ENCODE measurements at places on chromosomes 2 and 18.

DNA sequence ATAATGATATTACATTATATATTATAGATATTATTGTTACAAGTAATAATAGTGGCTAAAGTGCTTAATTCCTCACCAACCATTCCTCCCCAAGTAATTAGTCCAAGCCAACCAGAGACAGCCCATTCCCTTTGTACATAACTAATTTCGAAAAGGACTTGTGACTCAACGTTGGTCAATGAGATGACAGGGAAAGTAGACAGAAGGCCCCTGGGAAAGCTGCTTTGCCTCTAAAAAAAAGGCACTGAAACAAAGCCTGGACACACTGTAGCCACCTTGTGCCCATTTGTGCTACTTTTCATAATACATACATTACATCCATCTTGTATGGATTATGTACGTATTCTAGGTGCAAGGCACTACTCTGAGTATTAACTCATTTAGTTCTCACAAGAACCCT lies 28.8 kb downstream of the COLEC12 start:
- DNase-seq, result no peak

- no peak for DNase-seq
Observed at GRCh38 chr2:38633895-38634294, 31.2 kb upstream of the HNRNPLL start.

DNA sequence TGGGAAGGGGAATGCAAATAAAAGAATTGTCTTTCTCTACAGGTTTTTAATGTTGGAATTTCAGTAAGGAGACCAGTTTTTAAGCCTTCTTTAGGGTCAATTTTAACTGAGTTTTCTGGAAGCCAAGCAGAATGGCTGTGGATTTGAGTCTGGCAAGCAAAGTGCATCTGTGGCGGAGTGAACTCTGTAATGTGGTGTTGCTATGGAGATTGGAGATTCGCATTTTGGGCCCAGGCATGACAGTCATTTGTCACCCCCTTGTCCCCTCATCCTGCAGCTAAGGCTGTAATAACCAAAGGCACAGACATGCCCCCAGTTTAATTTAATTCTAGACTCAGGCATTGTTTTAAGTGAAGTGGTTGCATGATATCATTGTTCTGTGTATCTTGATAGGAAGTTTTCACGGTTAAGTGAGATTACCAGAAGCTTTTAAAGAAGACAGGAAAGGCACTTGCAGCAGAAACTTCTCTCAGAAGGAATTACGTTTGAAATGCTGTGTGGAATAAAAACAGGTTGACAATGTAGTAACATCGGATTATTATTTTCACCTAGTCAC lies 30.6 kb downstream of the ARMC9 start:
- no peak for DNase-seq

DNA sequence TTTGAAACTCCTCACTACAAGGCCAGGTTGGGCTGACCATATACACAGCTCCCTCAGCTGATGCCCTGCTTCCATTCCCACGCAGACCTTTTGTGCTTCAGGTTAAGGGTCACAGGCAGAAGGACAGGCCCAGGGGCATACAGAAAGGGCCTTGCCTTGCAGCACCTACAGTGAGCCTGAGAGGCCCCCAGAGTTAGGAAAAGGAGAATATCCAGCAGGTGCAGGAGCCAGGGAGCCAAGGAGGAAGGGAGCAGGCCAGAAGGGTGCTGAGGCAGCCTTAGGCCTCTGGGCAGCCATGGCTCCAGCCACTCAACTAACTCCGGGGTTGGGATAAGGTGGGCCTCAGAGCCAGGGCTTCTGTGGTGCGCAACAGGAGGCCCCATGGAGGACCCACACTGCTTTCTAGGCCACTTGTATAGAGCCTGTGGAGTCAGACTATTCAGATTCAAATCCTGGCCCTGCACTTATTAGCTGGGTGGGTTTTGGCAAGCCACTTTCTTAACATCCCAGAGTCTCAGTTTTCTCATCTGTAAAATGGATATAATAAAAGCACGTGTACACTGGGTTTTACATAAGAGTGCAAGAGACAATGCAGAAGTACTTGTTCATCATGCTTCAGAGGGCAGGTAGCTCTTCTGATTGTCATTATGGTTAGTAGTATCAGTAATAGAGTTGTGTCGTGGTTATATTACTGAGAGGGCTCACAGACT lies 214.6 kb upstream of the HAAO start:
- DNase-seq, result no peak

DNA sequence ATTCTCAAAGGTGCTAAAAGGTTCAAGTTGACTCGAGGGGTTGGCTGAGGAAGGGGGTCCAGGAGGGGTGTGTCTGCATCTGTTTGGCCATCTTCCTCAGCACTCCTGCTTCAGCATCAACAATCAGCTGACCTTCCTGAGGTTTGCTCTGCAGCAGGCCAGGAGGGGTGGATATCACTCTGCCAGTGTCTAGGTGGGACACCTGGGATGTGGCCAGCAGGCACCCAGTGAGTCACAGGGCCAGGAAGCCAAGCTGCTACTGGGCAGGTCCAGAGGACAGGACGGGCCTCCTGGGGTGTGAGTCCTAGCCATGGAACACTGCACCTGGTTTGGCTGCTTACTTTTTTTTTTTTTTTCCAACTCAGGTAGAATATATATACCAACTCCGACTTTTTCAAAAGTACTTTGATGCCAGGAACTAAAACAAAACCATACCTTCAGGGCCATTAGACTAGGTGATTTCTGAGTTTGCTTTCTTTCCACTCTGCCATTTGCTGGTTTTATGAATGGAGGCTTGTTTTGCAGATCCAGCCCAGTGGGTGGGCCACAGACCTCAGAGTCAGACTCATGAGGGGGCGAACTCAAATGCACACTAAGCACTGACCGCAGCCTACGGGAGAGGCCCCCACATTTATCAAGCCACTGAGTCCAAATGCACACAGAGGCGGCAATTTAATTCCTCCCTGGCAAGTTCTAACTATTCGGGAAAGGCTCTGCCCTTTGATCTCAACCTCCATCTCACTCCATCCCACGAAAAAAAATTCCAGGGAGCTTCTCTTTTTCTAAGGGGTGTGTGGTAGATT lies 76.0 kb downstream of the UXS1 start:
- DNase-seq, result no peak

GRCh38 chr2:9972621-9973479 lies 21.4 kb downstream of the GRHL1 start:
- no peak for DNase-seq

GRCh38 chr2:26511466-26511865 lies 33.5 kb upstream of the OTOF start:
- no peak for DNase-seq

DNA sequence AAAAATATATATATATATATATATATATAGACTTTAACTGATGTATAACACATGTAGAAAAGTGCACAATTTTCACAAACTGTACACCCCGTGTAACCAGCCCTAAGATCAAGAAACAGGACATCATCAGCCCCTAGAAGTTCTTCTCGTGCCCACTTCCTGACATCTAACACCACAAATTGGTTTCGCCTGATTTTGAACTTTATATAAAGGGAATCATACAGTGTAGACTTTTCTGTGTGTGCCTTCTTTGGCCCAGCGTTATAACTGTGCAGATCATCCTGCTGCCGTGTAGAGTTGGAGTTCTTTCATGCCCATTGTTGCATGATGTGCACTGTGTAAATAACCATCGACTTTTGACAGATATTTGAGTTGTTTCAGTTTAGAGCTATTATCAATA lies 41.0 kb downstream of the SMAD7 start:
- DNase-seq, result no peak

DNA sequence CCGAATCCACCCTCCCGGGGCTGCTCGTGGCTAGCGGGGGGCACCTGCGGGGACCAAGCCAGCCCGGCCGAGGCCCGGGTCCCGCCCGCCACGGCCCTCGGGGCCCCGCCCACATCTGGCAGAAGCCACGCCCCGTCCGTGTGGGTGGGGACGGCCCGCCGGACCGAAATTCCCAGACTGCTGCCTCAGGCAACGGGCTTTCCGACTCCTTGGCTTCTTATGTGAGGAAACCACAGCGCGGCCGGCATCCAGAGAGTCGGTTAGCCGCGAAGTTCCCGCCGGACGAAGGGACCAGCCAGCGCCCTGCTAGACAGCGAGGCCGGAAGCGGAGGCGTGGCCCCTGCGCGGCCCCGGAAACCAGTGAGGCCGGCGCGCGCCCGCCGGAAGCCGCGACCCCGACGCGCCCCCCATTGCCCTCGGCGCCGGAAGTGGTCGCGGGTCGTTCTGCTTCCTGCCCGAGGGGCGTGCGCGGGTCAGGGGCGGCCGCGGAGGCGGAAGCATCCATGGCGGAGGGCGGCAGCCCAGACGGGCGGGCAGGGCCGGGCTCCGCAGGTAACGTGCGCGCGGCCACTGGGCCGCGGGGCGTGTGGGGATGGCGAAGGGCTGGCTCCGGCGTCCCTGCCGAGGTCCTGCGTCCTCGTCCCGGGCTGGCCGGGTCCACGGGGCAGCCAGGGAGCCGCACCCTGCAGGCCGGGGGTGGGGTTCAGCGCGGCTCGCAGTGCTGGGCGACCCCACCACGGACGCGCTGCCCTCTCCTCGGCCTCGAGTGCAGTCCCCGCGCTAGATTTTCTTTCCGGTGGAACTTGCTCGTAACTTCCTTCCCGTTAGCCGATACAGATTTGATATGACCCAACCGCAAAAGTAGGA lies at the start of gene ASB1:
TSS of gene ASB1 (plus strand) at position 360 of the 867 bp plus-strand sequence. CDS start at position 504, 144 bp downstream.
- peak; percentile 18 for DNase-seq

- DNase-seq, result no peak
Observed at GRCh38 chr2:37326285-37326684, 1.7 kb upstream of the PRKD3 start.

GRCh38 chr2:240825476-240825875 lies 5.5 kb upstream of the KIF1A start:
- DNase-seq, result no peak

GRCh38 chr18:36580874-36581750 lies 247.7 kb downstream of the TPGS2 start:
- DNase-seq, result no peak

- no peak for DNase-seq
Observed at GRCh38 chr2:20190170-20190569, 34.8 kb downstream of the SDC1 start.

DNA sequence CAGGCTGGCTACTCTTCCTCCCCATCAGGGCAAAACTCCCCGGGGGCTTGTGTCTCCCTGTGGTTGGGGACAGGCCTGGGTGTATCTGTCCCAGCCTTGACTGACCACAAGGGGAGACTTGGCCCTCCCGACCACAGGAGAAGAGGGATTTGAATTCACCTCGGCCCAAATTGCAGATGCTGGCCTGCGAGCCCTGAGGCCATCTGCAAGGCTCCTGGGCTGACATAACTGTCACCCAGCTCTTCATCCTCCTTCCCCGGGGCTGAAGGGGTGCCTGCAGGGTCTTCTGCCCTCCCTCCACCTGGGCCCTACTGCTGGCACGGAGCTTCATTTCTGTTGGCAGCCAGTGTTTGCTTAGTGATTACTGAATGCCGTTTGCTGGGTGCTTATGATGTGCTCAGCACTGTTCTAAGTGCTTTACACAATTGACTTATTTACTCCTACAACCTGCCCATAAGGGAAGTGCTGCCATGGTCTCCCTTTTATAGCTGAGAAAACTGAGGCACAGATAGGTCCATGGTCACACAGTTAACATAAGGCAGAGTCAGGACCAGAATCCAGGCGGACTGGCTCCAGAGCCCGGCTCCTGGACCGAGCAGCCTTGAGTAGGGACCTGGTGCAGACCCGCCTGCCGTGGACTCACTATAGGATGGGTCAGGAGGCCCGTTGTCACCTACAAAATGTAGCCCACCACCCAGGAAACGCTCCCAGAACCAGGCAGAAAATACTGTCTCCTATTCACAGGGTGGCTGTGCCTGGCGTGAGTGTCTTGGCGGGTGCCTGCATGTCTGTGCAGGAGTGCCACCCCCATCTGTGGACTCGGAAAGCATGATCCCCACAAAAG lies 18.9 kb downstream of the STEAP3 start:
- DNase-seq, result peak; percentile 94

All from DMS153 (cell line).